Hypothalamus (tissue), 51 donors: ENCODE measurements at places on chromosomes 7 and 10.

GRCh38 chr10:43293677-43294057, 26.8 kb upstream of the RASGEF1A start:
- DNase-seq: no peak

GRCh38 chr10:113524539-113525490, 28.0 kb upstream of the HABP2 start:
- no peak for DNase-seq

GRCh38 chr7:7569615-7570014, 2.9 kb downstream of the MIOS start:
- DNase-seq: no peak

GRCh38 chr7:35707422-35707821, 12.5 kb upstream of the HERPUD2 start:
- no peak for DNase-seq

DNA sequence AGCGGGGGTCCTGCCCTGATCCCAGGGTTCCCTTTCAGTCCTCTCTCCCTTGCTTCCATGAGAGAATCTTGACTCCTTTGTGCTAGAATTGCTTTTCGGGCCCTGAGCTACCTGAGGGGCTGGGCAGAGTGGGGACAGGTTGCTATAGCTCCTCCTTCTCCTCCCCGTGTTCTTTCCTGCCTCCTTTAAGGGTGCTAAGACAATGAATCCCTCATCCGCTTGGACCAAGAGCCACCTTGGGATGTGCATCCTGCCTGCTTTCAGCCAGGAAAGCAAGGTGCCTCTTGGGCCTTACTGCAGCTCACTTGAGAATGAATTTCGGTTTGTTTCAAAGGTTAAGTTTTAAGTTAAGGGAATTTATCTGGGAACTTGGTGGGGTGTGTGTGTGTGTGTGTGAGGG, 53.6 kb downstream of the ADRA2A start:
- DNase-seq: no peak

DNA sequence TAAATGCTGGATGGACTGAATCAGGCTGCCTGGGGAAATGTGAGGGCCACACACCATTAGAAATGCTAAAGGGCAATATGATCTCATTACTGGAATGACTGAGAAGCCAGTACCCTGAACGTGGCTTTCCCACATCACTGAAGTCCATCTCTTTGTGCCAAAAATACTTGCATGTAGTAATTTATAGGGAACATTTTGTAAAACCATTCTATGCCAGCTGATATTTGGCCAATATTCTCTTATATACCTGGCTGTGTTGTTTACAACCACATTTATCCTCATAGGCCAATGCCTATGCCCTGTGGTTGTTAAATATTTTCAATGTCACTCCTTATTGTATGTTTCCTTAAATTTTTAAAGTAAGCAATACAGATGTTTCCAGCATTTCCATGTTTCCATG, 111.6 kb downstream of the C10orf90 start:
- no peak for DNase-seq
